Iris pigment epithelial cell (primary cell): ENCODE measurements at places on chromosomes 7 and 10.

DNA sequence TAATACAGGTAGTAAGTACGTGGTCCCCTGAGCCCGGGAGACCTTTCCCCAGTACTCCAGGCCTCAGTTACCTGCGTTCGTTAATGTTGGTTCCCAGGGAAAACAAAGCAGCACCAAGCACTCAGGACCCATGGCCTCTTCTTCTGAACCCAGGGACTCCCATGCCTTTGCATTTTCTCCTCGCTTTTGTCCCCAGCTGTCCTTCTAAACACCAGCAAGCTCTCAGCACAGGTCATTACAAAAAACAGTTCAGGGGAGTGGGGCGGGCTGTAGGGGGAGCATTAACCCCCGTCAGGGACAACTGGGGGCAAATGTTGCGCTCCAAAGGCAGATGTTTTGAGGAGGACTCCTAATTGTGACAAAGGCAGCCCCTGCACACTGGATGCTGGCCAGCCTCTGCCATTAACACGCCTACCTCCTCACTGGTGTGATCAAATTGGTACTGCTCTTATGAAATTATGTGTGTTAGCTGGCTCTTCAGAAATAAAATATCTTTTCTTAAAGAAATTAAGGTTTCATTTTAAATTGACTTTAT is 80.5 kb upstream of the LRGUK start:
- no peak for DNase-seq

DNA sequence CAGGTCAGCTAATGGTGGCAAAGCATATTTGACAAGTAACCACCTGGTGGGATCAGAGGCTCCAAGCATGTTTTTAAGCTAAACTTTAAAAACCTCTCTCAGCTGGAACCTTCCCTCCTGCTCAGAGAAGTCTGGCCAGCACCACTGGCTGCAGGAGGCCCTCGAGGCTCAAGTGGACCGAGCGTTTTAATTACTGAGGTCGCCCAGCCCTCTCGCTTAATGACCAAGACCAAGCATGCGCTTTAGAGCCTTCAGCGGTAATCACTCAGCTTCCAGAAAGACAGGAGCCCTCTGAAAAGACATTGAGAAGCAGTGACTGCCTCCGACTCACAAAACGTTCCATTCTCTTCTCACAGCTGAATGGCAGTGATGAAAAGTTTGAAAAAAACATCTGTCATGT is 383.4 kb upstream of the ADARB2 start:
- no peak for DNase-seq

DNA sequence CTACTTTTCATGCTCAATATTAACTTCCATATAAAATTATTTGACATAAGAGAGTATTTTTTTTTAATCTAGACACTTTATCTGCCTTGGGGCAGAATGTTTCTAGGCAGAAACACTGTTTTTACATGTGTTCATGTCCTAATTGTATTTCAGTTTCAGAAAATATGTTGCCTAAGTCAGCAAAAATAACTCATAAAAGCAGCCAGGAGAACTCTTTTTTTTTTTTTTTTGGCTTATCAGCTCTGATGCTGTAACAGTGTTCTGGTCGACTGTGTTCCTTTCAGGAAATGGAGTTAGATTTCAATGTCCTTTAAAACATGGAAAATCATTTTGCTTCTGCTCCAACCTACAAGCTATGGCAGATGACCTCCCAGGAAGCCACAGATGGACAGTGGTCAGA is 63.2 kb upstream of the OPALIN start:
- no peak for DNase-seq

DNA sequence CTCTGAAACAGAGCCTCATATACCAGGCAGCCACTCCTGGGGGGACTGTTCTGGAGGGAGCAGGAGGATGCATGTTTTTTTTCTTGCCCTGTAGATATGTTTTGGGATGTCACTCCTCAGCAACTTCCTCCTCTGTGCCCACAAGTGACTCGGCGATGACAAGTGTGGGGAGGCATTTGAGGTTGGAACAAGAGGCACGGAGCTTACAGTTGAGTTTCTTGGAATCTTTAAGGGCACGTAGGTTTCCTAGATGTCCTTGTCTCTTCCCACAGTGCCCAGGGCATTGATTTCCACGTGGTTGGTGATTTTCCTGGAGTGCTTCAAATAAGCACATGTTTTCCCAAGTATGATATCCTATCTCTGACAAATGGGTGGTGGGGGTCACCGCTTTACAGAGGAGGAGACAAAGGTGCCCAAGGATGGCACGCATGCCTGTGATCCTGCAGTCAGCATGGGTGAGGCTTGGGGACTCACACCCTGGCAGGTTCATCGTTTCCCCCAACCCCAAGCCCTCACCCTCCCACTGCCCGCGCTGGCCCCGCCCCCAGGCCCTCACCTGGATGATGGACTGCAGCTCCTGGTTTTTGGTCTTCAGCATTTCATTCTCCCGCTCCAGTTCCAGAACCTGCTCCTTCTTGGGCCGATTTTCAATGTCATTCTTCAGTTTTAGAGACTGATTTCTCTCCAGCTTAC is 95.2 kb upstream of the GNA12 start:
- no peak for DNase-seq

- no peak for DNase-seq
Observed at GRCh38 chr7:1492640-1493039, 11.5 kb downstream of the INTS1 start.

- no peak for DNase-seq
Observed at GRCh38 chr10:131824371-131825149, 76.2 kb upstream of the PPP2R2D start.

- no peak for DNase-seq
Observed at GRCh38 chr7:119594956-119595355, 678.0 kb upstream of the KCND2 start.

- DNase-seq: peak; percentile 71
Observed at GRCh38 chr7:105365541-105366534, 22.9 kb downstream of the SRPK2 start.

GRCh38 chr10:108454224-108454623 is 1289.7 kb upstream of the SORCS1 start:
- no peak for DNase-seq

DNA sequence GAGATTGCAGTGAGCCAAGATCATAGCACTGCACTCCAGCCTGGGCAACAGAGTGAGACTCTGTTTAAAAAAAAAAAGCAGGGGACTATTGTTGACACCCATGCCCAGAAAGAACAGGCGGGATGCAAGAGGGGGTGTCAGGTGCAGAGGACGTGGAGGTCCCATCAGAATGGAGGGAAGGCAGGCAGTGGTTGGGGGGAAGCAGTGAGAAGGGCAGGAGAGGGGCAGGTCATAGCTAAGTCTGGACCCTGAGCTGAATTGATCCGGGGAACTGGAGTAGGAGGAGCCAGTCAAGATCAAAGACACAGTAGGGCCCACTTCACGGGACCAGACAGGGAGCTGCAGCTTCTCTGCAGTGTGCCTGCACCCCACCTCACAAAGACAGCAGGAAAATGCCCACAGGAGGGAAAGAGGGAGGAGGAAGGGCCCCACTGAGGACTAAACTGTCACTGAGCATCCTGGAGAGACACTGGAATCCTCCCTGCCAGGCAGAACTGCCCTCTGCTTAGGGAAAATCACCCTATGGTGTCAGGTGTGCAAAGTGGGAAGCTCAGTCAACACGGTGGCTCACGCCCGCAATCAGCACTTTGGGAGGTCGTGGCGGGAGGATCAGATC is 27.3 kb upstream of the ECHDC3 start:
- DNase-seq: no peak

GRCh38 chr7:99997545-99998137 is 17.8 kb upstream of the ZKSCAN1 start:
- DNase-seq: peak; percentile 32

GRCh38 chr10:67884313-67884841 is at the start of gene SIRT1:
SIRT1 (plus strand) TSS chr10:67884656; CDS start chr10:67884722, 66 bp downstream.
- peak; percentile 96 for DNase-seq

GRCh38 chr10:30294476-30295240 is 54.4 kb downstream of the MTPAP start:
- no peak for DNase-seq
